ENCODE measurements at places on chromosomes 4 and X.

GRCh38 chrX:153608376-153608775 is 9.4 kb upstream of the CCNQ start:
- DNase-seq, result no peak

- no peak for DNase-seq
Measured at GRCh38 chrX:42869011-42869410, 91.0 kb upstream of the PPP1R2C start.

DNA sequence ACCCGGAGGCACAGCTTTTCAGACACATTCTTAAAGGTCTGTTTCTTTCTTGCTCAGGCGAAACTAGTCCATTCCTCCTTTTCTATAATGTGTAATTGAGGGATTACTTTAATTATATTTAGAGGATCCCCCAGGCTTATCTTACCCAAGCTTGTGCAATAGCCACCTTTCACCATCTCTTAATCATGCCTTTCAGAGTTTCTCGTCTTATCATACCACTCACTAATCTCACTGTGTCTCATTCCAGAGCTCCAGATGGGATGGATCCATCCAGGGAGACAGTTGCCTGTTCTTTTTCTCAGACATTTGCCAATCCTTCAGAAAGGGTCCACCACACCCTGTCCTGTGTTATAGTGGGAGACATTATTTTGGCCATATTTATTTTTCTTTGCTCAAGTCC is 12.5 kb downstream of the SPARCL1 start:
- no peak for DNase-seq

GRCh38 chr4:139492429-139492828 is 38.5 kb downstream of the RAB33B start:
- no peak for DNase-seq

DNA sequence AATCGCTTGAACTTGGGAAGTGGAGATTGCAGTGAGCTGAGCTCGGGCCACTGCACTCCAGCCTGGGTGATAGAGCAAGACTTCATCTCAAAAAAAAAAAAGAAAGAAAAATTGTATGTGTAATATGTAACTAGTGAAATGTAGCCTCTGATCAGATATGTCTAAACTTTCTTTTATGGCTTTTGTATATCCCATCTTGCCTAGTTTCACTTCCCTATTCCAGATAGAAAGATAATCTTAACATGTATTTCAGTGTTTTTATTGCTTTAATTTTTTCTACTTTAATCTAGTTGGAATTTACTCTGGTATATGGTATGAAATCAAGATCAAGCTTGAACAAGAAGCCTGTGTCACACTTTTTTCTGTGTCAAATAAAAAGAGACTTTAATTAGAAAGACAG is 1.9 kb upstream of the ZNF41 start:
- DNase-seq, result no peak

- no peak for DNase-seq
Measured at GRCh38 chr4:141871086-141871770, 234.8 kb downstream of the IL15 start.

- no peak for DNase-seq
Measured at GRCh38 chr4:86848136-86848535, 1.0 kb downstream of the SLC10A6 start.

GRCh38 chr4:98341309-98341708 is 80.1 kb downstream of the RAP1GDS1 start:
- no peak for DNase-seq

- no peak for DNase-seq
Measured at GRCh38 chr4:87019246-87019791, 84.5 kb downstream of the AFF1 start.

GRCh38 chr4:140609548-140610425 is 41.0 kb upstream of the UCP1 start:
- no peak for DNase-seq

DNA sequence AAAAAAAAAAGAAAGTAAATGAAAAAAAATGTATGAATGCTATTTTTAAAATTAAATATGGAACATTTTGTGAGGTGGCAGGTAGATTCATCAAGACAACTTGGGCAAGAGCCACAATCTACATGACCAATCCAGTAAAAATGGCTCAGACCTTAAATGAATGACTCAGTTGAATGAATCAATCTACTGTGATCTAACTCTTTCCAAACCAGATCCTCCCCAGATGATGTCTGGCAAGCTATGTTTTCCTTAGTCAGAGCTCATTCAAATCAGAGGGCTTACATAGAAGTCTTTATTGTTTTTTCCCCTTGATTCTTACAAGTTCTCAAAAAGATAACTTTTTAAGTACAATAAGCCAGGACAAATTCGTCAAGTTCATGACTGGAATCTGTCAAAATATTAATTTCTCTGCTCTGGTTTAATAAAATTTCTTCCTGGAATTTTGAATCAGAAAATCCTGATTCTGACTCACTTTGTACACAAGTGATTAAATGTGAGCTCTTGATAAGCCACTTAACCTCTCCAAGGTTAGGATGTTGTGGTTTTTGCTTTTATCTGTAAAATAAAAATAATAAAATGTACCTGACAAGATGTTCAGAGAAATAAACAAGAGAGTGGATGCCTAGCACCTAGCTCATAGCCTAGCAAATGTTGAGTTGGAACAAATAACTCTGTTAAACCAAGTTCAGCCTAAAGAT is 105.6 kb upstream of the SMIM31 start:
- DNase-seq, result no peak

DNA sequence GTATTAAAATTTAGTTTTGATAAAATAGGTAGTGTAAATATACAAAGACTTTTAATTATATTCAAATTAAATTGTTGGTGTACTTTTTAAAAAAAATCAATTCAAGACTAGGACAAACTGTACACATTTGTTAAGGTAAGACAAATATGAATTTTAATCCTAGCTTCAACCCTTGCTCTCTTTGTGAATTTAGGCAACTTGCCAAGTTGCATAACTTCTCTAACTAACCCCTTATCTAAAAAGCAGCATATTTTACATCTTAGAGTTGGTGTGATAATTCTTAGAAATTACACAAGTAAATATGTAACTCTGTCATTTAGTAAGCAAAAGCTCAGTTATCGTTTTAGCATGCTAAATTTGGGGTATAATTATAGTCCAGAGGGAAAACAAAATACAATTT is 78.1 kb upstream of the FSTL5 start:
- no peak for DNase-seq

GRCh38 chrX:13092455-13092941 is 48.1 kb upstream of the FAM9C start:
- no peak for DNase-seq

- no peak for DNase-seq
Measured at GRCh38 chr4:79759793-79760192, 313.2 kb downstream of the ANTXR2 start.

DNA sequence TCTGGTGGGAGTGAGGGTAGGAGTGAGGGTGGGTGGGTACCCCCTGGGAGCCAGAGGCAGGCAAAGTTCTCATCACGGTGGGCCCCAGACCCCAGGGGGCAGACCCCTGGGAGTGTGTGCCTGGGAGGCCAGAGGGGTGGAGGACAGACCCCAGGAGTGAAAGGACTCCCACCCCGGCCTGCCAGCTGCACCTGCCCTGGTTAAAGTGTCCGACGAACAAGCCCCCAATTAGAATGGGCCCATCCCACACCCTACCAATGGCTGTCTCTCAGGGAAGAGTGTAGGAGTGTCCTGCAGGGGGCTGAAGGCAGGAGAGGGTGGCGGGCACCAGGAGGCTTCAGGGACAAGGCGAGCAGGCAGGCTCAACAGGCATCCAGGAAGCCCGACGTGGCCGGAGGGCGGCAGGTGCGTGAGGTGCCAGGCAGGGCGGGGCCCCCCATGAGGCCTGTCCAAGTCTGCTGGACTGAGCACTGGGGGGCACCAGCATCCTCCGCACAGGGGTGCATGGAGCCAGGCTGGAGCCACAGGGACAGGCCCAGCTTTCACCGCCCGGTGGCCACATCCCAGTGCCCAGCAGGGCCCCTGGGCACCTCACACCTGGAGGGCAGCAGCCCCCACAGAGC is 8.7 kb downstream of the PDE6B start:
- DNase-seq, result no peak

DNA sequence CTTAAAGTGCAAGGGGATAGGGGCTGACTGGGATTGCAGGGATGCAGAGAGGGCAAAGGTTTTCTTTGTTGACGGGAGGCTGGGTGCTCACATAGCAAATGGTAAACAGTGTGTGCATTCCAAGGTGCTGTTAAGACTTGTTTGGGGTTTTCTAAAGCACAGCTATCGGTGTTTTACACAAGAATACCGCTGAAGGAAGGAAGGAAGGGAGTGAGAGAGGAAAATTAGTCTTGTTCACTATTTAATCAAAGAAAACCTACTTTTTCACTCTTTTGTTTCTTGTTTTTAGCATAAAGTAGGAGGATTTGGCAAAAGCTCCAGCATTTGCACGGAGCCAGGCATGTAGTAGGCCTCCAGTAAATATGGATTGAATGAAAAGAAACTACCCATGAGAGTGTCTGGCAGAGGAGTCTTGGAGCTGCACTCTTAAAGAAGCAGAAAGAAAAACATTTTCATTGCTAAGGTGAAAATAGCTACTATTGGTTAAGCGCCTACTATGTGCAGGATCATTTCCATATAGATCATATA is 99.7 kb downstream of the FIP1L1 start:
- DNase-seq, result no peak

DNA sequence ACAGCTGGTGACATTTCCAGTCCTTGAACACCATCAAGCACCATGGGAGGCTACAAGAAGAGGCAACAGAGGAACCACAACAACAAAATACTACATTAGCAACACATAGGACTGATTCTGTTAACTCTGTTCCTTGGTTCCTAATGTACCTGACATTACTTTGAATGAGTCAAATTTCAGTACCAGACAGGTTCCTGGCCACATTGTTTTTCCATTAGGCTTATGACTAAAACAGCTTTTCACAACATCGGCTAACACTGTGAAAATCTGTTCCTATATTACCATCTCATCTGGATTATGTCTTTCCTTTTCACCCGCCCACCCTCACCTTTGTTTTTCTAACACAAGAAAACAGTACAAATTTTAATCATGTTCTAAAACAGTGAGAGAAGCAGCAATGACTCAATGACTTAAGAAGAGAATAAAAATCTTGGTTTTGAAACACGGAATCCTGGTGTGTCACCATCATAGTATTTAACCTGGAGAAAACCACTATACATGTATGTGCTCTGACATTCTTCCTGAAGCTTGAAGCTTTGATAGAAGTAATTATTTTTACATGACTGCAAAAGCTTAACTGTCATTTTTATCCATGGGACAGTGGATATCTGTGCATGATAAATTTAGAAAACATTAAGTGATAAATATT is 143.9 kb downstream of the SCFD2 start:
- no peak for DNase-seq

DNA sequence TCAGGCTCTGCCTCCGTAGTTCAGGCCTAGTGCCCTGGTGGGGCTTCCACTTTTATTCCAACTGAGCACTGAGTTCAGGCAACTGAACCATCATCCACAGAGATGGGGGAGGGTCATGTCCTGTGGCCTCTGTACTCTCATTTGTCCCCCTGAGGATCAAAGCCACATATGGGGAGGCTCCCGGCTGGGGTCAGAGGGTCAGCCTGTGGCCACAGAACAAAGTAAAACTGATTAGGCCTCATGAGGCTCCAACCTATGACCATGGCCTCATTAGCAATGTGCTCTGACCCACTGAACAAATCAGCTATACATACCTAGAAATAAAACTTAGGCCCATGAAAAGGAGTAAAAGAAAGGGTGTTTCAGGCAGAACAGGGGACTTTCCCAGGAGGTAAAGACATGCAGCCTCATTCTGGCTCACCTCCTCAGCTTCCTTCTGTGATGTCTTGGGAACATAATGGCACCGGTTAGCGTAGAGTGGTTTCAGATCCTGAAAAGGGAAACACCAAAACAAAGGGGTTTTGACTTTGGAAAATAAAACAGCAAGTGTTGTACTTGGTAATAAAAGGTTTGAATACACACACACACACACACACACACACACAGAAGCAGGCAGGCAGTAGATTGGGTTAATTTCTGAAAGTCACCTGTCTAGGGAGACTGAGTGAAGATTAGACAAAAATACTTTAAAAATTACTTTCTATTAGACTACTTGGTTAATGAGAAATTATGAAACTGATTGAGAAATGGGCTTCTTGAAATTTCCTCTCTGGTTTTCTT is 24.3 kb downstream of the TMEM255A start:
- DNase-seq, result no peak

- no peak for DNase-seq
Measured at GRCh38 chr4:88106205-88106604, 52.2 kb downstream of the ABCG2 start.

DNA sequence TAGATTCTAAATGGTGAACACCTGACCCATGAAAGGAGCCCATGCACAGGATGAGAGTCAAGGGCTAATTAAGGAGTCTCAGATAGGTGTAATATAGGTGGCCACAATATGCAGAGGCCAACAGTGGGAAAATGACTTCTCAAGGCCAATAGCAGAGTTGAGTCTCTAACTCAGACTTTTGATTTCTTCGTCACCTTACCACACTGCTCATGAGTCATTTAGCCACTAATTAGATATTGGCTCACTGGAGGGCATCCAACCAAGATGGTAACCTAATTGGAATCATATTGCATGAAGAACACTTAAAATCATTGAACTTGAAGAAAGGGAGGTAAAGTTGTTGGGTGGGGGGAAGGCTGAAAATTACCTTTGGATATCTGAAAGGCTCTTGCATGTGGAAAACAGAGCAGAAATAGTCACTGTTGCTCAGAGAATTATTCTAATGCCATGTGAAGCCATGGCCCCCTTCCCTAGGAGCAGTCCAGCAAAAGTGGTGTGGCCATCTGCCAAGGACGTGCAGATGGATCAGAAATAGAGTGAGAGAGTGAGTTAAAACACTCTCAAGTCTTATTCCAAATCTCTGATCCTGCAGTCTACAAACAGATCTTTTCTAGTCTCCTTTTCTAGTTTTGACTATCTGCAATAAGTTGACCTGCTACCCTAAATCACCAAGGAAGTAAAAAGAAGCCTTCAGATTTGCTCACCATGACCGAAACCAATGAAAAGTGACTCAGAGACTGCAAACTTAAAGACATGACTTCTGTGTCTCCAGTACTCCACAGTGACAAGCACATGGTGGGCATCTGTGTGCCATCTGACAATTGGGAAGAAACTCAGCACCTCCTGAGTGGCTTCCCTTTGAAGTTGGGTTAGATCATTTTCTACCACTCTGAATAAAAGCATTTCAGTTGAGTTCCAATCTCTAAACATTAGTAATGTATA is 93.9 kb upstream of the C1QTNF7 start:
- no peak for DNase-seq

- no peak for DNase-seq
Measured at GRCh38 chrX:129099207-129099606, 424.1 kb downstream of the SMARCA1 start.

DNA sequence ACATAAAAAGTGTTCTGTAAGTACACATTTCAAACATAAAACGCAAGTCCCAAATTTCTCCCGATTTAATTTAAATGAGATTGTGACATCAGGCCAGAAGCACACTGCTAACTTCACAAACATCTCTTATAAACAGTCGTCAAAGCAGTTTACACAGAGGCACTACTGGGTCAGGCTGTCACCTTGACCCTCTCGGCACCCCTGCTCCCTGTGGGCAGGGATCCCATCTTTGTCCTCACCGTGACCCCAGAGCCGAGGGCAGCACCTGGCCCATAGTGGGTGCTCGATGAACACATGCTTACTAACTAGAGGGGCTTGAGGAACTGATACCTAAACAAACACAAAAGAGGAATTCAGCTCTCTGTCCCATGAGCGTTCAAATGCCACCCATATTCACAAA is 22.2 kb downstream of the QDPR start:
- DNase-seq, result no peak
